Left ventricle myocardium inferior (tissue), 1 donor: ENCODE measurements at places on chromosomes 1 and 21.

- DNase-seq = no peak
These were observed 25.5 kb upstream of the DNAH14 start for GRCh38 chr1:224903955-224904354.

- no peak for DNase-seq
These were observed 15.3 kb downstream of the RPS6KC1 start for GRCh38 chr1:213066363-213066762.

GRCh38 chr1:61182480-61182879, 100.1 kb downstream of the NFIA start:
- DNase-seq = no peak

DNA sequence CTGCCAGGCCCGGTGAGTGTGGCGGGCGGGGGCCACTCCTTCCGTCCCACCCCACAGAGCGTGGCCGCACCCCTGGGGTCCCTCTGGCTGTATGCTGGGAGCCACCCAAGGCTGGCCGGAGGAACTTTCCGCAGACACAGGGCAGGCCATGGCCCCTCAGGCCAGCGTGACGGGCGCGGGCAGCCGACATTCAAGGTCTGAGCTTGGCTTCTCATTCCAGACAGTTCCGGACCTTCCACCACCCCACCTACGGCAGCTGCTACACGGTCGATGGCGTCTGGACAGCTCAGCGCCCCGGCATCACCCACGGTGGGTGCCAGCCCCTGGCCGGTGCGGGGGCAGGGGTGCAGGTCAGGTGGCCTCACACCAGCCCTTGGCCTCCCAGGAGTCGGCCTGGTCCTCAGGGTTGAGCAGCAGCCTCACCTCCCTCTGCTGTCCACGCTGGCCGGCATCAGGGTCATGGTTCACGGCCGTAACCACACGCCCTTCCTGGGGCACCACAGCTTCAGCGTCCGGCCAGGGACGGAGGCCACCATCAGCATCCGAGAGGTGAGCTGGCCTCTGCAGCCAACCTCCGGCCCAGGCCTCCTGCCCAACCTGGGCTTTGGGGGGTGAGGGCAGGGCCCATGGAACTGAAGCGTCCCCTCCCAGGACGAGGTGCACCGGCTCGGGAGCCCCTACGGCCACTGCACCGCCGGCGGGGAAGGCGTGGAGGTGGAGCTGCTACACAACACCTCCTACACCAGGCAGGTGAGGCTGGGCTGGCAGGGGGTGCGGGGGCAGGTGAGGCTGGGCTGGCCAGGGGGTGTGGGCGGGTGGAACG, 7.3 kb downstream of the SCNN1D start:
- DNase-seq = no peak

DNA sequence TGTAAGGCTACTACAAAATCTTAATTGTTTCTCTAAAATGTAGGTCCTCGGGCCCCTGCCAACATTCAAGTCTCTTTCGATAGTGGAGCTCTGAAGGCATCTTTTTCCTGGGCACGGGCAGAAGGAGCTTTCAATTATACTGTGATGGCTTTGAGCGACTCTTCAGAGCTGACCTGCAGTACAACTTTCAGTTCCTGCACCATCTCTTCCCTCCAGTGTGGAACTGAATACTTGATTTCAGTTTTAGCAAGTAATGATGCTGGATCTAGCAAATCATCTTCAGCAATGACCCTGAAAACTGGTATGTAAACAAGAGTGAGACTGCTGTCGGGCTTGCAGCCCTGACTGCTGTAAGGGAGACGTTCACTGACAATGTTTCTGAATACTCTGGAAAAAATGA, 9.6 kb downstream of the FNDC7 start:
- no peak for DNase-seq

DNA sequence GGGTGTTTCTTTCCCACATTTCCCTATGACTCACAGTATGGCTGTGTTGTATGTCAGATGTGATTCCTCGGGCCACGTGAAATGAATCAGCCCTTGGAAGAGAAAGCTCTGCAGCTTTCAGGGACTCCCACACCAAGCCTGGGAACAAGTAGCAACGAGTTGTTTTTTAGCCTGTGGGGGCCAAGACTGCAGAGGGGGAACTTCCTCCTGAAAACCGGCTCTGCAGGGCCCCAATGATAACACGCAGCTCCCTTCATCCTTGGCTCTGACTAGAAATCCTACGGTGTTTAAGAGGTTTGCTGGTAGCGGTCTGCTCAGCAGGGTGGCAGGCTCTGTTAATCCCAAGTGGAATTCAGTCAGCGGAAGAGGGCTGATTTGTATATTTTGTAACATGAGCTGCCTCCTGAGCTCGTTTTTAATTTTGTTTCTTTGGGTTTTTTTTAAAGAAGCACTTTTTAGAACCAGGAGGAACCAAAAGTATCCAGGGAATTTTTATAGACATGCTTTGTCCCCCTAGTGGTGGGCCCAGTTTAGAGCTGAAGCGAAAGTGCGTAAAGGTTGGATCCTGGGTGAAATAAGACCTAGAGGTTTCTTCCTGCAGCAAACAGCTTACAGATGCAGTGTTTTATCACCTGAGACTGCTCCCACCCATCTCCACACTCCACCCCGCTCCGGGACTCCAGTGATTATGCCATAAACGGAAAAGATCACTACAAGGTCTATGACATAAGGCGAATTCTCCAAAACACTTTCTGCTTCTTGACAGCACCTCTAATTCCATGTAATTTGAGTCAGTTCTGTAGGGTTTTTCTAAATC, 48.8 kb downstream of the LAMC2 start:
- peak; percentile 56 for DNase-seq
